ENCODE measurements at places on chromosomes 1 and 21.

- no peak for DNase-seq
These were observed 26.8 kb upstream of the MACF1 start for GRCh38 chr1:39177706-39178105.

- DNase-seq = no peak
These were observed 88.8 kb downstream of the STUM start for GRCh38 chr1:226637147-226637935.

DNA sequence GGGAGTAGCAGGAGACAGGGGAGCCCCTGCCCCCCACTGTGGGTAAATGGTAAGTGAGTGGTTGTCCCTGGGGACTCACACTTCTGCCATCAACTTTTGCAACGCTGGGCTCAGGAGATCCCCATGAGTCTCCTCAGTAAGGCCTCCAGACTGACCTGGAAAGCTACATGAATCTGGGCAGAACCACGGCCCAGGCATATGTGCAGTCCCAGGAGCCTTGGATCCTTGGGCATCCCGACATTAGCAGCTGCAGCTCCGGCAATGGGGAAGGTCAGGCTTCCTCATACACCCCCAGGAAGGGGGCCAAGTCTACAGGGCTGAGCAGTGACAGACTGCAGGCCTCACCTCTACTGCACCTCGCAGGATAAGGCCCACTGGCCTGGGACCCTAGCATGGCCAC is 868.7 kb upstream of the ADGRL4 start:
- DNase-seq = no peak

DNA sequence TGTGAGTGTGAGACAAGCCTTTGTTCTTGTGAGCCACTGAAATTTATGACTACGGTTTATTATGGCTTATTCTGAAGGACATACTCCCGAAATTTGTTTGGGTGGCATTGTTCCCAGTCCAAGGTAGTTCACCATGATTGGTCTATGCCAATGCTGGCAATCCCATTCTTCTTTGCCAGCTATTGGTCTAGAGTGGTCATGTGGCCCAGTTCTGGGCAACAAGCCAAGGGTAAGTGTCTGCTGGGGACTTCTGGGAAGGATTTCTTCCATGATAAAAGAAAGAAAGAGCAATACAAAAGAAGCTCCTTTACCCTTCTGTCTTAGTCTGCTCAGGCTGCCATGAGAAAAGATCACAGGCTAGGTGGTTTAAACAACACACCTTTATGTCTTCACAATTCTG is 201.6 kb downstream of the SLC35F3 start:
- DNase-seq = no peak
